ENCODE measurements at places on chromosomes 2 and 18. TPM values are rescaled to one million over a fixed set of nuclear protein-coding genes. Genes with fewer than 3 reads are reported as not detected.

Gene PLCL1
- 0.41 TPM for total RNA-seq

Gene LRP2
- 143 TPM for total RNA-seq

Gene KHK
- total RNA-seq, result 3.3 TPM

Gene DAW1
- total RNA-seq, result not detected

GRCh38 chr2:229375251-229375650, 104.2 kb upstream of the PID1 start:
- no peaks in the 10 kb centered on the region for H3K36me3 ChIP-seq
- no peaks in the 10 kb centered on the region for H3K4me1 ChIP-seq
- DNase-seq, result no peak
- no peak overlapping the region for H3K4me3 ChIP-seq

GRCh38 chr18:61489334-61489733, 156.1 kb downstream of the CDH20 start:
- H3K4me1 ChIP-seq, result no peaks in the 10 kb centered on the region
- H3K4me3 ChIP-seq, result no peak overlapping the region
- H3K27me3 ChIP-seq, result no peaks in the 10 kb centered on the region
- DNase-seq, result no peak
- H3K27ac ChIP-seq, result no peak overlapping the region

GRCh38 chr18:48019557-48020325, 89.3 kb upstream of the SMAD2 start:
- no peak overlapping the region for H3K27ac ChIP-seq
- DNase-seq, result no peak
- no peak overlapping the region for H3K4me3 ChIP-seq

- H3K4me3 ChIP-seq, result no peak overlapping the region
- H3K27me3 ChIP-seq, result peaks cover 25% of the 10 kb centered on the region
- no peaks in the 10 kb centered on the region for H3K36me3 ChIP-seq
- peaks cover 2% of the 10 kb centered on the region for H3K4me1 ChIP-seq
- H3K27ac ChIP-seq, result no peak overlapping the region
- no peak for DNase-seq
Measured at GRCh38 chr2:73210019-73210418, 4.0 kb upstream of the SMYD5 start.

GRCh38 chr2:136069773-136070172, 48.2 kb downstream of the CXCR4 start:
- H3K4me1 ChIP-seq, result peaks cover 13% of the 10 kb centered on the region
- no peak overlapping the region for H3K27ac ChIP-seq
- no peaks in the 10 kb centered on the region for H3K36me3 ChIP-seq
- DNase-seq, result no peak
- H3K4me3 ChIP-seq, result no peak overlapping the region
